Activated CD4-positive, alpha-beta T cell treated with anti-CD3 and anti-CD28 coated beads, Interleukin-2, amount 10 ng/mL, durations not matched to agents 24 days and 14 days (primary cell): ENCODE measurements at places on chromosomes 12 and 14. TPM values are rescaled to one million over a fixed set of nuclear protein-coding genes. Genes with fewer than 3 reads are reported as not detected.

The CD163L1 gene
- not detected in 2 replicates for total RNA-seq

DNA sequence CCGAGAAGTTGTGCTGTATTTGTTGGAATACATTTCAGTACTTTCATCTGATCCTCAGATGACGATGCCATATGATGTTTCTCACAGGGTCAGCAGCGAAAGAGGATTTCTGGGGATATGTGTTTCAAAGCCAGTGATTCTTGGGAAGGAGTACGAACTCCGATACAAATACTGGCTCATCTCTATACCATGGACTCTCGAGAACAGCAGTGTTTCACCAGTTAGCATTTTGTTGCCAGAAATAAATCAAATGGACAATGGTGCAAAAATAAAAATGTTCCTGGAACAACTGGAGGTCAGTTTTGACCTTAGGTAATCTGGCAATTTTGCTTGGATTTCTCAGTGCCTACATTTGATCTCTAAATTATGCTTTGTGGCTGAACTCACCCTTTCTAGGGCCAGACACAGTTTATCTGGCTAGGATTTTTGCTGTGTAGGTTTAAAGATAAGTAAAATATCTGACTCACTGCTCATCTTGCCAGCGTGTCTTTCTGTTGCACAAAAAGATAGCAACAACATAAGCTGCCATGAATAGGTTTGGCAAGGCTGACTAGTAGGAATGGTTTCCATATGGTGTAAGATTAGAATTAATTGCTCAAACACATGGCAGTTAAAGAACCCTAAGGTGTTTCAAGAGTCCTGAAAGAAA is 11.0 kb upstream of the MGP start:
- H3K27ac ChIP-seq = no peak overlapping the region
- no peaks in the 10 kb centered on the region for H3K27me3 ChIP-seq
- no peak for DNase-seq
- no peaks in the 10 kb centered on the region for H3K36me3 ChIP-seq
- H3K4me3 ChIP-seq = no peak overlapping the region
- no peaks in the 10 kb centered on the region for H3K4me1 ChIP-seq

The VRTN gene
- not detected in 2 replicates for total RNA-seq

GRCh38 chr12:100238801-100239200 is 28.1 kb downstream of the DEPDC4 start:
- DNase-seq = no peak
- H3K27me3 ChIP-seq = no peaks in the 10 kb centered on the region
- no peak overlapping the region for H3K27ac ChIP-seq
- H3K4me1 ChIP-seq = no peaks in the 10 kb centered on the region
- no peaks in the 10 kb centered on the region for H3K36me3 ChIP-seq

- H3K36me3 ChIP-seq = no peaks in the 10 kb centered on the region
- peaks cover 57% of the 10 kb centered on the region for H3K27me3 ChIP-seq
- no peak overlapping the region for H3K27ac ChIP-seq
- no peak for DNase-seq
- H3K4me3 ChIP-seq = no peak overlapping the region
- H3K4me1 ChIP-seq = no peaks in the 10 kb centered on the region
Observed at GRCh38 chr12:3493043-3493858, 2.2 kb downstream of the PRMT8 start.
